ENCODE measurements at places on chromosomes 13 and 19.

DNA sequence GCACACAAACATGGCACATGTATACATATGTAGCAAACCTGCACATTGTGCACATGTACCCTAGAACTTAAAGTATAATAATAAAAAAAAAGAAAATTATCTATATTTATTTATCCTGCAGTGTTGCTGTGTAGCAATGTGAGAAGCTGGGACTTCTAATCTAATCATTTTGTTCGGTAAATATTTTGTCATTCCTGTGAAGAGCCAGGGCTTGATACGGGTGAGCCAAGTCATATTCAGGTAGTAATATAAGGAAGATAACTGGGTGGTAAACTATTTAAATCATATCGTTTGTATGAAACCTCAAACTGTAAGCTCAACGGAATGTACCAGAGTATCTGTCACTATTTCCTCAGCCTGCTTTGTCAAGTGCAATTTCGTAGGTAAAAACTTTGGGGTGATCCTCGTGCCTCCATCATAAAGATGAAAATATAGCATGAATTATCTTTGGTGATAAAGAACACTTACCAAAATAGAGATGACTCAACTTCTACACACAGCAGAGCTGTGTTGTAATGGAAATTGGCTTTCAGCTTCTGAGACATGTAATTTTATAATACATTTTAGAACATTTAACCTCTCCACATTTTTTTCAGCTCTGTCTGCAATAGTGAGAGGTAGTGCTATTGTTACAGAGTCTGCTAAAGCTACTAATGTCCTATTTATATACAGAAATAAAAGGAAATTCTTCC is 92.9 kb downstream of the PCDH9 start:
- DNase-seq: no peak

GRCh38 chr19:34489175-34489574 is 7.6 kb downstream of the WTIP start:
- no peak for DNase-seq

- DNase-seq: no peak
These were observed 6.2 kb downstream of the OCEL1 start for GRCh38 chr19:17232258-17232657.

DNA sequence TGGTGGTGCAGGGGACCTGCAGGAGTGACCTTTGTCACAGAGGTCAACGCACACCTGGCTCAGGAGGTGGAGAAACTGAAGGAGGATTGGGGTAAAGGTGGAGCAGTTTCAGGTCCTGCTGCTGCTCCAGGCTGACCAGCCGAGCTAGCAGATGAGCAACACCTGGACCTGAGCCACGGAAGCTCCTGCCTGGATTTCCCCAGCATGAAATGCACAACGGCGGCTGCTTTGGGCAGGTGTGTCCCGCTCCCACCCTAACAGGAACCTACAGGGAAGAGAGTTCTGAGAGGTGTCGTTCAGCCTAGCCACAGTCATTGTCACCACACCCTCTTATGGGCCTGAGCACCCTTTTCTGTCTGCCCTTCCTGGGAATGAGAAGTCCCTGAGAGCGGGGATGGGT is 15.7 kb upstream of the CD177 start:
- no peak for DNase-seq

GRCh38 chr19:4870025-4870700 is 2.7 kb upstream of the PLIN3 start:
- DNase-seq: no peak

- DNase-seq: no peak
These were observed 25.8 kb downstream of the COL4A1 start for GRCh38 chr13:110280985-110281688.

DNA sequence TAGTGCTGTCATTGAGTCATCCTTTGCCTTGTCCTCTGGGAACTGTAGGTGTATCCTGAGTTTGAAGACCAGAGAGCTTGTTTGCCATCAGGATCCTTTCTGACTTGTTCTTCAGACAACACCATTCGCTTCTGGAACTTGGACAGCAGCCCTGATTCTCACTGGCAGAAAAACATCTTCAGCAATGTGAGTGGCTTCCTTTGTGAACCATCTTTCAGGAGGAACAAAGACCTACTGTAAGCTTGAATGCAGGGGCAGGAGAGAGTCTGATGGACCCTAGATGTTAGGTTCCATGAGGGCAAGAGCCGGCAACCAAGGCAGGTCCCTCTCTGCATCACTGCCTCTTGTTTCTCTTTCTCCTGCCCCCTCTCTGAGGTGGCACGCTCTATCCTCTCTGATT is 26.7 kb downstream of the WDR62 start:
- no peak for DNase-seq
